Bronchial epithelial cell (primary cell): ENCODE measurements at places on chromosomes 5 and 9. TPM values are rescaled to one million over a fixed set of nuclear protein-coding genes. Genes with fewer than 3 reads are reported as not detected.

GRCh38 chr9:68704814-68705530 lies at the start of gene PIP5K1B:
Gene PIP5K1B (plus strand): TSS chr9:68705240. CDS start chr9:68822615, 117,375 bp downstream.
- DNase-seq: peak; percentile 64

GRCh38 chr5:11323761-11324160 lies 562.7 kb upstream of the DAP start:
- DNase-seq: no peak

DNA sequence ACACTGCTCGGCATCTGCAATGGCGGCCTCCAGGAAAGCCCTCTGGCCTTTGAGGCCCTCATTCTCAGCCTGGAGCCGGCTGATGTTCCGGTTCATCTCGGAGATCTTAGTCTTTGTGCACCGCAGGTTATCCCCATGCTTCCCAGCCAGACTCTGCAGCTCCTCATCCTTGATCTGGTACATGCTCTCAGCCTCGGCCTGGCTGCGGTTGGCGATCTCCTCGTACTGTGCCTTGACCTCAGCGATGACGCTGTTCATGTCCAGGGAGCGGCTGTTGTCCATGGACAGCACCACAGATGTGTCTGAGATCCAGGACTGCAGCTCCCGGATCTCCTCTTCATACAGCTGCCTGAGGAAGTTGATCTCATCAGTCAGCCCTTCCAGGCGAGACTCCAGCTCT lies 21.9 kb downstream of the CEP120 start:
- DNase-seq: no peak

DNA sequence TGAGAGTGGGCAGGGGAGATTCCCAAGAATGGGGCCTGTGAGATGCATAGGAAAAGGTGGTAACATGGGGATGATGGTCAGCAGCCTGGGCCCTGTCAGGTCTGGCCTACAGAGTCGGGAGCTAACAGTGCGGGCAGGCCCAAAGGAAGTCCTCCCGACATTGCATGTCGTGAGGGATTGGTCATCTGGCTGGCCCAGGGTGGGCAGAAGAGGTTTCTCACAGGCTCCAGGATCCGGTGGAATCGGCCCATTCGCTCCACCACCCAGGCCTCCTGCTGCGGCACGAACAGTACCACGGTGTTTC lies 514 bp downstream of the STOML2 start:
- no peak for DNase-seq

GRCh38 chr5:123223921-123224320 lies 134.9 kb downstream of the PRDM6 start:
- DNase-seq: no peak

GRCh38 chr5:170493028-170493820 lies 10.6 kb upstream of the KCNIP1 start:
- DNase-seq: no peak

- DNase-seq: no peak
Observed at GRCh38 chr5:73434461-73434860, 14.1 kb downstream of the FOXD1 start.

DNA sequence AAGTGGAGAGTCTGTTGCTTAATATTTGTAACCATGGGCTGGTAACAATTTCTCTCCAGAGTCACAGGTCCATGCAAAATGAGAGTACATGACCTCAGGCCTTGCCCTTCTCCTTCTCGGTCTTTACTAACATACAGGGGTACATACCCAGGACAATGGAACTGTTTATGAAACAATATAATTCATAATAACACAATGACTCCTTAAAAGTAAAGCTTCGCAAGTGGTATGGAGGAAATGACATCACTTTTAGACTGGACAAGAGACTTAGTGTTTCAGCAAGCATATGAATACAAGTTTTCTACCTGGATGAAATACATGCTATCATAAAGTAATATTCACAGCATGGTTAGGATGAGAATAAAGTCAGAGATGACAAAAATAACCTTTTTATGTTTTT lies 386.6 kb downstream of the PLK2 start:
- no peak for DNase-seq

DNA sequence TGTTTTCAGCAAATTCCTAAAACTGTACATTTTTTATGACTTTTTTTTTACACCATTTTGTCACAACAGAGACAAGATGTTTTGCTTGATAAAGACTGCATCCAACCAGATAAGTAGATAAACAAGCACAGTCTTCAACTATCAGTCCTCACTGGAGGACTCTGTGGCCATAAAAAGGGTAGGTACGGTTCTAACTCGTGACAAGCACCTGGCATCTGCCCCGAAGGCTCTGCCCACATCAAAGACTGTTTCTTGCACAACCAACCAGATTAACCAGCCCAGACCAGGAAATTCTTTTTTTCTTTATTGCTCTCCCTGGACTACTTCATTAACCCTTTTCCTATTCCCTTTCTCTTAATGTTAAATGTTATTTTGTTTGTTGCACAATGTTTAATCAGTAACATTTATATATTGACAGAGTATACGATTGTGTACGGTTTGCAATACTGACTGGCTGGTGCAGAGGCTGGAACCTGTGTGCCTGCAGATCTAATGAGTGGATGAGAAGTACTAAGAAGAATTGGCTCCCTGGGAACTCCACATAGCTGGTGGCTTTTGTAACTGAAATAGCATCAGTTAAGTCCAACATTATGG lies 74.1 kb downstream of the SERINC5 start:
- peak; percentile 83 for DNase-seq

DNA sequence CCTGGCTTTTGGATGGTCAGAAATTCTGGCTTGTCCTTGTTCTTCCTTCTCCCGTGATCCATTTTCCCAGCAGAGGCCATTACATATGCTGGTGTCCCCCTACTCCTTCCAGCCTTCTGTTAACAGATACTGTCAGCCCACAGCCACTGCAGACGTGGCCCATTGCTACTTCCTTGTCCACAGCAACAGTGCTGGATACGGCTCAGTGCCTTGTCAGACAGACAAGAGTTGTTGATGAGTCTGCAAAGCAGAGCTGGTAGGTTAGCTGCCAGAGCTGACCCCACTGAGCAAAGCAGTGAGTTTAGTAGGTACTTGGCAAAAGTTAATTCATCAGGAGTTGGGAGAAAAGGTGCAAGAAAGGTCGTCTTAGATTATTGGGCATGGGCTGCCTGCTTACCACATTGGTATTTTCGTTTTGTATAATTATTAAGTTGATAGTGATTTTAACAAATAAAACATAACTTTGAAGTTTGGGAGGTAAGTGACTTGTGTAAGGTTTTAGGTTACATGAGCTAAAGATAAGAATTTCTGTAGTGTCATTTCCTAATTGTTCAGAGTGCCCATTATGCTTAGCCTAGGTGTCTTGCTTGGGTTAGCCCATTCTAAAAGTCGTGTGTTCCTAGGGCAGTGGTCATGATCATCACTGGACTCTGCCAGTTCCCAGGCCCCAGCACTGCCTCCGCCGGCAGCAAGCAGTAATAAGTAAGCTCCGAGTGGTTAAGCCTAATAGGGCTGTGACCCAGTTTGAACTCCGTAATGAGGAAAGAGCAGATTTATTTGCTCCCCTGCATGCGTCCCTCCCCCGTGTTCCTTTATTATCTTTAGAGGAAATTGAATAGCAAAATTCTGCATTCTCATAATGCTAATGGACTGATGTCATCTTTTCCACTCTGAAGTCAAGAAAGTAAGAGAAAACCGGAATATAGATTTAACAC lies 292.0 kb downstream of the FANCC start:
- no peak for DNase-seq

DNA sequence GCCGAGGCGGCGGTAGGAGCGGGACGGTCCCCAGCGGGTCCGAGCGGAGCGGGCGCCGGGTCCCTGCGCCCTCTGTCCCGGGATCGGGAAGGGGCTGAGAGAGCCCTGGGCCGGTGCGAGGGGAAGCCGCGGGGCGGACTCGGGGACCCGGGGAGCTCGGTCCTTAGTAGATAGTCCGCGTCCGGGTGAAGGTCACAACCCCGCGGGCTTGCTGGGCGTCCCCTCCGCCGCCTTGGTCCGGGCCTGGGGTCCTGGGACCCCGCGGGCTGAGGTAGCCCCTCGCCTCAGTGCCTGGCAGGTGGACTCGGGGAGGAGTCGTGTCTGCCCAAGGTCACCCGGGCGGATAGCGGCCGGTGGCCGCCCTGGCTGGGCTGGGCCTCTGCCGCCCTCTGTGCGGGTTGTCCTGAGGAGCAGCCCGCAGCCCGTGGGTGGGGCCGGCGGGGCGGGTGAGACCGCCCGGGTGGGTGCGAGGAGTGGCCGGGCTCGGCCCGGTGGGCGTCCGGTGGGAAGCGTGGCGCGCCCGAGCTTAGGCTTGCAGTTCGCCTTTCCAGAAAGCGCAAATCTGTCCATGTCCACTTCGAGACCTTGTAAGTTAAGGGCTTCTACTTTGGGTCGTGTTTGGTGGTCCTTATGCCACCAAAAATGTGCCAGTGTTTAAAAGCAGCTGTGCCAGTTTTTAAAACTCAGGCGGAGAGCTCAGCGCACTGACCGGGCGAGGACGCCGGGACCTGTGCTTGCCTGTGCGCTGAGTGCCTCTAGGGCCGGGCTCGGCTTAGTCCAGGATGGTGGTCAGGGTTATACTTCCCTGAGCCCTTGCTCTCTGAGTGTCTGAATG lies 554 bp downstream of the SDHA start:
- peak; percentile 28 for DNase-seq

- no peak for DNase-seq
Observed at GRCh38 chr9:22054076-22054475, 45.0 kb upstream of the CDKN2B start.

- DNase-seq: peak; percentile 27
Observed at GRCh38 chr9:88387036-88387551, 1.1 kb upstream of the SPIN1 start.

DNA sequence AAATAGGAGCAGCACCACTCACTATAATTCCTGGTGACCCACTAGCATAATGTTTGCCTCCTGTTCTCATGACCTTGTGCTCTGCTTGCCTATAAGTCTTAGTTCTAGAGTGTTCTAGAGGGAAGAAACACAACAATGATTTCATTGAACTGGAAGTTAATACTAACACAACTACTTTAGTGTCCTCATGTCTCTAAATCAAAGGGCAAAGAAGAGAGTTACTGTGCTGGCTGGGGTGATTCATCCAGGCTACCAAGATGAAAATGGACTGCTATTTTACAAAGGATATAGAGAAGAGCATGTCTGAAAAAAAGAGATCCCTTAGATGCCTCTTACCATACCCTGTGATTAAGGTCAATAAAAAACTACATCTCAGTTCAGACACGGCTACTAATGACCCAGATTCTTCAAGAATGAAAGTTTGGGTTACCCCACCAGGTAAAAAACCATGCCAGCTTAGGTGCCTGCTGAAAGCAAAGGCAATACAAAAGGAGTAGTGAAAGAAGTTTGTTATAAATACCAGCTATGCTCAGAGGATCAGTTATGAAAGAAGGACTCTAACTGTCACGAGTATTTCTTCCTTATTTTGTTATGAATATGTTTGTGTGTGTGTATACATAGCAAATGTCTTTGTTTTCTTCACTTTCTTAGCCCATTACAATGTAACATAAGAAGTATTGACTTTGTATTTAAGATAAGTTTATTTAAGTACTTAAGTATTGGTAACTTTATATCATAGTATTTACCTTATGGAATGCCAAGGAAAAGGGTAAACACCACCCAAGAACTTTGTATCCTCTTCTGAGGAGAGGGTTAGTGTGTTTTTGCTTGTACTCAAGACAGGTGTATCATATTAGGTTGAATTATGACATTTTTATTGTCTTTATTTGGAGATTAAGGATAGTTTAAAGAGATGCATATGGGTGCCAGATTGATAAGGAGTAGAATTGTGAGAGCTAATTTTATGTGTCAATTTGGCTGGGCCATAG lies 314.1 kb upstream of the PTGER4 start:
- no peak for DNase-seq

DNA sequence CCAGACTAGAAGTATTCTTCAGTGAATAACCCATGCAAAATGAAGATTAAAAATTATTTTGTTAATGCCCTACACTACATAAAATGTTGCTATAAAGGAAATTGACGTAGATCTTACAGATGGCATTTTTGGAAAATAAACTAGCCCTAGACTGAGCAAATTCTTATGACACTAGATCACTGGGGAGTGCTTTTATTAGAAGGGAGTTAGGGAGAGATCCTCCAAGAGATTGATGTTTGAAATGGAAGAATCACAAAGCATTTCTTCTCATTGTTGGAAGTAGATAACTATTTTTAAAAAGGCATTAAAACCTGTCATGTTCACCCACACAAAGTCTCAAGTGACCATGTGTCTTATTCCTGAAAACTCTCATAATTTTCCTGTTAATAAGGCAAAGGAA lies 351.1 kb upstream of the TLE4 start:
- no peak for DNase-seq

- no peak for DNase-seq
Observed at GRCh38 chr5:10567781-10568321, 4.0 kb downstream of the ANKRD33B start.

DNA sequence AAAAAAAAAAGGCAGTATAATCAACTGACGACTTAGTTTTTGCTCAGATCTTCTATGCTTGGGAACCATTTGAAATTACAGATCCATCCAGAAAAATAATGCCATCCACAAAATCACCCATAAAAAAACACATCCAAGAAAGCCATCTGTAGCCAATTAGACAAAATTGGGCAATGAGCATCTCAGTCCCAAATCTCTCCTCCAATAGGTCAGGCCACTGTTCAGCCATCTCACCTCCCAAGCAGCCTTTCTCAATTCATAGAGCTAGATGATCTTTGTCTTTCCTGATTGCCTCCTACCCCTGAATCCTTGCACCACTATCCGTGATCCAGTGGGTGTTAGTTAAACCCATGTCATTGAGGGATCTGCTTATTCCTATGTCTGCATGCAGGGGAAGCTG lies 139.6 kb downstream of the SCAMP1 start:
- no peak for DNase-seq

GRCh38 chr5:74562122-74562521 lies 78.4 kb downstream of the ENC1 start:
- DNase-seq: no peak

DNA sequence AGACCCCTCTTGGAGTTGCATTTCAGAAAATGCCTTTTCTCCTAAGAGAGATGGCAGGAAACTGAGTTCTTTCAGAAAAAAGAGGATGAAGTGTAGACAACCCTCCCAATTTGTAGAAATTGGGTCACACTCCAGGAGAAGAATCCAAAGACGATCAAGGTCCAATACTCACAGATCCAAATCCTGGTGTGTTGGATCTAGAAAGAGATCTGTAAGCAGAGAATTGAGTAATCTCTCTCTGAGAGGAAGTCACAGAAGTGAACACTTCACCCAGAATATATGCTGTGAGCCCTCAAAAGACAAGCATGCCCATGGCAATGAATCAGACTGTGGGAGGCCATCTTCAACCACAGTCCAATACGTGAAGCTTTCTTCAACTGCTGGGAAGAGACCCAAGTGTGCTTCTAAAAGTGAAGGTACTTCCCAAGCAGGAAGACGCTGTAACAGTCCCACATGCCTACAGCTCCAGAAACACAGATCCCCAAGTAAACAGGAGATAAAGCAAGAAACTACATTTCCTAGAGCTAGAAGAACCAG lies 182.7 kb downstream of the SMC2 start:
- peak; percentile 37 for DNase-seq

LCN1 gene
- not detected in 2 replicates for total RNA-seq

TNFSF8 gene
- total RNA-seq: not detected in 2 replicates

CACFD1 gene
- 5.5 and 9.2 TPM in 2 replicates for total RNA-seq

CENPK gene
- 2.1 and 4.2 TPM in 2 replicates for total RNA-seq

MOB3B gene
- 0.38 and 1.1 TPM in 2 replicates for total RNA-seq

HTR1A gene
- total RNA-seq: not detected in 2 replicates

SV2C gene
- total RNA-seq: not detected in 2 replicates

GDF9 gene
- total RNA-seq: under 0.01 and 0.26 TPM in 2 replicates

GLDC gene
- total RNA-seq: not detected in 2 replicates

C9 gene
- total RNA-seq: not detected in 2 replicates

GPR150 gene
- total RNA-seq: 0.26 TPM in 2 replicates

SLU7 gene
- 51.3 and 69.8 TPM in 2 replicates for total RNA-seq

EIF4E1B gene
- not detected in 2 replicates for total RNA-seq

NEUROG1 gene
- not detected in 2 replicates for total RNA-seq

IRX2 gene
- 11.3 and 14.0 TPM in 2 replicates for total RNA-seq

PCDH12 gene
- under 0.01 and 0.26 TPM in 2 replicates for total RNA-seq

PRSS3 gene
- 69.6 and 95.6 TPM in 2 replicates for total RNA-seq
